ENCODE measurements at places on chromosomes 11 and 22.

DNA sequence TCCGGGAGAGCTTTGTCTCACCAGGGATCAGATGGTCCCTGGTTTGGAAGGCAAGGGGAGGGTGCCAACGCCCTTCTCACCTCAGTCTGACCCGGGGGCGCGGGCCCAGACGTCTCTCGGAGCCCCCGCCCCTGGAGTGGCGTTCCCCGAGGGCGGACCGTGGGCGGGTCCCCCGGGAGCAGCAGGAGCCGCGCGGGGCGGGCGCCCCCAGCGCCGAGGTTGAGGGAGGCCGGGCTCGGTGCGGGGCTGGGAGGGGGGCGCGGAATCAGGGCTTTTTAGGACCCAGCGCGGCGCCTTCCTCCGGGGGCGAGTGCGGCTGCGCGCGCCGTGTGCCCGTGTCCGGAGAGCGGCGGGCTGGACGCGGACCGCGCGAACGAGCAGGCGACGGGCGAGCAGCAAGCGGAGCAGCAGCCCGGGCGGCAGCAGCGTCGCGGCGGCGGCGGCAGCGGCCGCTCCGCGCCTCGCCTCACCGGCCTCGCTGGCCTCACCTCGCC, at the start of gene KCNC1:
TSS of gene KCNC1 (plus strand) at position 364 of the 494 bp plus-strand sequence. CDS start 1,222 bp downstream, outside the sequence.
- no peak for DNase-seq

- no peak for DNase-seq
Observed at GRCh38 chr11:6095798-6096197, 11.7 kb upstream of the OR56B4 start.

- DNase-seq, result no peak
Observed at GRCh38 chr22:46622081-46622521, 1.9 kb downstream of the GRAMD4 start.

DNA sequence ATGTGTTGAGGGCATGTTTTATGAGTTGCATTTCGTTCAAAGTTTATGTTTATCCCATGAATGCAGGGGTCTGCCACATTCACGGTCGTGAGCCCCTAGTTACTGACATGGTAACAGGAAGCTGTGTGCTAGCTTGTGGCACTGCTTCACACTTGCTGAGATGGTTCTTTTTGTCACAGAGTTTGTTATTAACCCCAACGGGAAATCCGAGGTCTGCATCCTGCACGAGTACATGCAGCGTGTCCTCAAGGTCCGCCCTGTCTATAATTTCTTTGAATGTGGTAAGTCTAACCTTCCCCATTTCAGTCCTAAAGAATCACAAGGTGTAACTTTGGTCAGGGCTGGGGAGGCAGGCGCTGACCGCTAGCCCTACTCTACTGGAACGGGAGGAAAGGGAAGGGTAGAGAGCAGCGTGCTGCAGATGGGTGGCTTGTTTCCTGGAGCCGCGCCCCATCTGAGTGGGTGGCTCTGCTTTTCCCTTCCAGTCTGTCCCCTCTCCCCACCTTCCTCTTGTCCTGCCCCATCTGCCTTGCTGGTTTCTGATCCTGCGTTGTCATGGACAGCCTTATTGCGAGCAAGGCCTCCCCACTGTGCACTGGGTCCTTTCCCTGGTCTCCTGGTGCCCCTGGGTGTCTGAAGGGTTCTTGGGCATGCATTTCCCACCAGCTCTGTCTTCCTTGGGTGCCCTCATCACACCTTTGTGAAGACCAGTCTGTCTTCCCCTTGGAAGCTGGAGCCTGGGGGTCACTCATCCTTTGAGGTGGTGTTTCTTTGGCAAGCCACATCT, 11.8 kb downstream of the DGCR8 start:
- no peak for DNase-seq

- no peak for DNase-seq
Observed at GRCh38 chr11:45904309-45904915, 2.7 kb downstream of the FREY1 start.

- DNase-seq, result no peak
Observed at GRCh38 chr11:84261707-84262106, 975.5 kb upstream of the CCDC90B start.

- no peak for DNase-seq
Observed at GRCh38 chr11:27723687-27724086, 23.4 kb upstream of the BDNF start.

DNA sequence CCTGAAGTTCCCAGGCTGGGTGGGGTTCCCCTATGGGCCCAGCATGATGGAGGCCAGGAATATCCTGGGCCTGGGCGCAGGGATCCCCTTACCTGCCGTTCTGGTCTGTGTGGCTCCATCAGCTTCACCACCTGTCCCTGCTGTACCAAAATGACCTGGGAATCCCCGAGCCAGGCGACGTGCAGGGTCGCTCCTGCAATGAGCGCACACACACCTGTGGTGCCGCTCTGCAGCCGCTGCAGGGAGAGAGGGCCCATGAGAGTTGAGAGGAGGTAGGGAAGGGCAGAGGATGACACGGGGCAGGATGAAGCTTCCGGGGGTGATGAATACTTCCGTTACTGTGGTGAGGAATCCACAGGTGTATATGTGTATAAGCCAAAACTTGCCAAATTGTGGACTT, 21.6 kb downstream of the PPM1F start:
- no peak for DNase-seq

GRCh38 chr11:114758627-114759026, 80.3 kb downstream of the NXPE2 start:
- DNase-seq, result no peak
